ENCODE measurements at places on chromosomes 3 and 15. TPM values are rescaled to one million over a fixed set of nuclear protein-coding genes. Genes with fewer than 3 reads are reported as not detected.

Gene SEMA7A
- polyA plus RNA-seq, result 15.5 TPM

GRCh38 chr3:45796902-45797637 is 734 bp upstream of the SLC6A20 start:
- H3K36me3 ChIP-seq, result no peaks in the 10 kb centered on the region
- peaks cover 19% of the 10 kb centered on the region for H3K27me3 ChIP-seq
- DNase-seq, result no peak
- H3K4me1 ChIP-seq, result peaks cover 3% of the 10 kb centered on the region
- no peak overlapping the region for H3K27ac ChIP-seq

- no peak overlapping the region for H3K4me3 ChIP-seq
- peaks cover 34% of the 10 kb centered on the region for H3K27me3 ChIP-seq
- H3K4me1 ChIP-seq, result no peaks in the 10 kb centered on the region
- no peak overlapping the region for H3K27ac ChIP-seq
- DNase-seq, result no peak
- H3K36me3 ChIP-seq, result no peaks in the 10 kb centered on the region
Observed at GRCh38 chr15:51342227-51342999, 958 bp downstream of the GLDN start.

DNA sequence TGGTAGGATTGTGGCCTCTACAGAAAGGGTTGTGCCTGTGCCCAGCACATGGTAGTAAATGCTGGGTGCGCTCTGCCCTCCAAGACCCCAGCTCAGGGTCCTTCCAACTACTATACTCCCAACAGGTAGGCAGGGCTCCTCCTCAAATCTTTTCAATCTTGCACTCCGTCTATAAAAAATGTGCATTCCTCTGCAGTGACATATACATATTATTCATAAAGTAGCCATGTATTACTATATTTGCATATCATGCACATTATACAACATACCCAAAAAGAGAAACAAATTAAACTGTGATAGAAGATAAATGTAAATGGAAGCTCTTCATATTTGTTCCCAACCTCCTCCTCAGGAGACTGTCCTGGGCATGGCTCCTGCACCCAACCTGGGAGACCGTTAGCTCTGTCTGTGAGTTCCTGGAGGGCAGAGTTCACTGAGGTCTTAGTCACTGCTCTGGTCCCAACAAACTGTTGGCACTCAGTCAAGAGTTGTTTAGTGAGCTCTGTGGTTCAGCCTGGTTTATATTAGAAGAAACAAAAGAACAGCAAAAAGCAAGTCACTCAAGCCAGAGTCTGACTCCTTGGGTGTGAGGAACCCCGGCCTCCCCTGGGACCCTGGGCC is 47.7 kb upstream of the GRIP2 start:
- DNase-seq, result no peak
- H3K27me3 ChIP-seq, result peaks cover 25% of the 10 kb centered on the region
- peaks cover 9% of the 10 kb centered on the region for H3K4me1 ChIP-seq

- H3K4me3 ChIP-seq, result no peak overlapping the region
- no peak overlapping the region for H3K27ac ChIP-seq
- no peak for DNase-seq
- H3K27me3 ChIP-seq, result no peaks in the 10 kb centered on the region
- H3K36me3 ChIP-seq, result peaks cover 14% of the 10 kb centered on the region
- peaks cover 34% of the 10 kb centered on the region for H3K4me1 ChIP-seq
Observed at GRCh38 chr15:97963779-97964178, 3.3 kb downstream of the ARRDC4 start.
